ENCODE measurements at places on chromosomes 3 and 15.

GRCh38 chr3:88809993-88810392 lies 297.4 kb upstream of the EPHA3 start:
- DNase-seq: no peak

GRCh38 chr3:194488055-194488742 lies 1.4 kb upstream of the ATP13A3 start:
- no peak for DNase-seq

- DNase-seq: peak; percentile 13
These were observed 32.7 kb downstream of the STARD9 start for GRCh38 chr15:42608110-42608531.

DNA sequence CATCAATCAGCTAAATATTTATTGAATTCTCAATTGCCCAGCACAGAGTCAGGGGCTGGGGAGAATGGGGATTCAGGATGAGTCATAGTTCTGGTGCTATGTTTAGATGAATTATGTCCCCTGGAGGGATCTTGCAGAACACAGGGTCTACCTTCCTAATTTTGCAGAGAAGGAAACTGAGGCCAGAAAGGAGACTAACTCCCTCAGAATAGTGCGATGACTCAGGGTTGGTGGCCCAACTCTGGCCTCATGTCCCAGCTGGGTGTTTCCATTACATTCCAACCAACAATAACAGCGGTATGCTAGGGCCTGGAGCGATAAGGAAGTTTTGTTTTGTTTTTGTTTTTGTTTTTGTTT lies 270.9 kb downstream of the TLE3 start:
- no peak for DNase-seq

DNA sequence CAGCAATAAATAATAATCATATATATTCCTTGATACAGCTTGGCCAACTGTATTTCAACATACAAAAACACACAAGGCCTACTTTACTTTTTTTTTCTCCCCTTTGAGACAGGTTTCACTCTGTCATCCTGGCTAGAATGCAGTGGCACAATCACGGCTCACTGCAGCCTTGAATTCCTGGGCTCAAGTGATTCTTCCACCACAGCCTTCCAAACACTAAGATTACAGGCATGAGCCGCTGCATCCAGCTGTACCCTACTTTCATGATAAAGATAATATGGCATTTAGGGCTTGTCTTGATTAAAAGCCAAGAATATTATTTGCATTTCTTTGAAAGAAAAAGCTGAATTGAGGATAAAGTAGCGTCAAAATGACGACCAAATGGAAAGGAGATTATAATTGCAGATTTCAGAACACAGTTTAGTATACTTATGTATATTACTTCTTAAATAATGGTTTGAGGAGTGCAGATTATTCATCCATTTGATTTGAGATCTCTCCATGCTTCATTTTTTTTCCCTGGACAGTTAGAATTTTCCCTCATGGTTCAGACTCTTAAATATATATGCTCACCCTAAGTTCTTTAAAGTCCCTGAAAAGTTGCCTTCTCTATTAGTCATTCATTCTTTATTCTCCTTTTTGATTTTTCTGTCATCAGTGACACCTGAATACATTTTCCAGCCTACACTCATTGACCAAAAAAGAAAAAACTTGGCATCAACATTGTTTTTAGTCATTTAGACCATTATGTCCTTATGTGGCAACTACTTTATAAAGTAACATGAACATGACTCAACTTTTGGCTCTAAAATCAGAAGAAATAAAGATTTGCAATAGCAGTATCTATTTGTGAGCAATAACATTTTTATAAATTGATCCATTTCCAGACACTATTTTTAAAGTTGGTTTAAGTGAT lies 48.5 kb upstream of the MLF1 start:
- DNase-seq: no peak

GRCh38 chr3:48280881-48281280 lies 40.0 kb downstream of the ZNF589 start:
- no peak for DNase-seq
